ENCODE measurements at places on chromosomes 3 and 15. TPM values are rescaled to one million over a fixed set of nuclear protein-coding genes. Genes with fewer than 3 reads are reported as not detected.

Gene DLL4
- polyA plus RNA-seq, result not detected

Gene DTX3L
- 29.0 TPM for polyA plus RNA-seq

Gene PLSCR5
- polyA plus RNA-seq, result not detected

Gene NANOGP8
- not detected for polyA plus RNA-seq

Gene FAM81A
- polyA plus RNA-seq, result not detected

Gene UACA
- 3.1 TPM for polyA plus RNA-seq

Gene BRPF1
- 10.4 TPM for polyA plus RNA-seq

Gene TSPAN3
- 53.2 TPM for polyA plus RNA-seq

Gene GOLGA6L26
- polyA plus RNA-seq, result not detected

Gene GNAT1
- not detected for polyA plus RNA-seq

Gene LRRC34
- 0.17 TPM for polyA plus RNA-seq

Gene PP2D1
- 0.56 TPM for polyA plus RNA-seq

Gene RGMA
- 0.35 TPM for polyA plus RNA-seq

Gene CLDN16
- polyA plus RNA-seq, result not detected

Gene GPX1
- 1,287 TPM for polyA plus RNA-seq

Gene COMMD4
- polyA plus RNA-seq, result 63.1 TPM

Gene LRRC3B
- polyA plus RNA-seq, result not detected

Gene TMEM158
- not detected for polyA plus RNA-seq

Gene ARPP21
- polyA plus RNA-seq, result not detected

Gene DNAH12
- 0.03 TPM for polyA plus RNA-seq
